Spleen (tissue), 13 donors: ENCODE measurements at places on chromosomes 2 and 18. TPM values are rescaled to one million over a fixed set of nuclear protein-coding genes. Genes with fewer than 3 reads are reported as not detected.

DNA sequence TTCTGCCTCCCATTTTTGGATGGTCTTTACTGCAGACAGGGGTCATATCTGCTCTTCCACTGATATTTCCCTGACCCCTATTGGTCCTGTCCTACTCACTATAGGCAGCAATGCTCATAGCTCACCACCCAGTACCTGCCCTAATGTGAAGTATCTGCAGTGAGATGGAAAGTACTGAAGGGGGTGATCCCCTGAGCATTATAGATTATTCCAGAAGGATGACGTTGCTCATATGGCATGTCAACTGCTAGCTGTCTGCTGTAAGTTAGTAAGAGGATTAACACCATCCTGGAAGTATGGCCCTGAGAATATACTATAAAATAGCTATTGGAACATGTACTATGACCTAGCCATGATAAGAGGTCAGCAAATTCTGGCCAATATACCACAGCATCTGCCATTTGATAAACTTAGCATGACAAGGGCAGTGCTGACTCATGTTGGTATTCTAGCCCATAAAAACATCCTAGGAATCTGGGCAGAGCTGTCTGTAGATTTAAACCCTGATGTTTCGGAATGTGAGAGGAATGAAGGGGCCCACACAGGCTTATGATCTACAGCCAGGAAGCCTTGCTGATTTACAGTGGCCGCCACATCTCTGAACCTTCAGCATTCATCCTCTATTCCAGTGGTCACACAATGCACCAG, 451.4 kb downstream of the TNS1 start:
- H3K4me1 ChIP-seq, result no peaks in the 10 kb centered on the region
- H3K27me3 ChIP-seq, result no peaks in the 10 kb centered on the region
- no peak overlapping the region for H3K4me3 ChIP-seq
- H3K27ac ChIP-seq, result no peak overlapping the region

DOK6 gene
- 1.9 TPM for total RNA-seq

ACP1 gene
- total RNA-seq, result 103 TPM

GRCh38 chr2:217998926-217999594, 3.7 kb downstream of the TNS1 start:
- no peak for DNase-seq
- H3K4me1 ChIP-seq, result peaks cover 8% of the 10 kb centered on the region
- H3K27ac ChIP-seq, result no peak overlapping the region

DNA sequence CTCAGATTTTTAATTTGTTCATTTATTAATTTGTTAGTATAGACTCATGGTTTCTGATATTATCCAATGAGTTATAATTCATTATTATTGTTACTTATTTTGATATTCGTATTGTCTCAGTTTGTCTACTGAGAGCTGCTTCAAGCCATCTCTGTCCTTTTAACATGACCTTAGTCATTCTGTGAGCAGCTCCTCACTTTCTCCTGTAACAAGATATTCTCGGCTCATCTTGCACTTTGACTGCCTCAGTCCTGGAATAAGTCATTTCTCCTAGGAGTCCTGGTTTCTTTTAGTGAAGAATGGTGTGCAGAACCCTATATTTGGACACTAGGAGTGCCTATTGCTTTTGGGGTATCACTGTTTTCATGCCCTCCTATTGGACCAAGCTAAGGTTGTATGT, 13.2 kb downstream of the ASB1 start:
- no peak for DNase-seq
- peaks cover 43% of the 10 kb centered on the region for H3K36me3 ChIP-seq
- H3K27ac ChIP-seq, result no peak overlapping the region
- no peak overlapping the region for H3K4me3 ChIP-seq
- no peaks in the 10 kb centered on the region for H3K27me3 ChIP-seq
